Stimulated activated CD8-positive, alpha-beta memory T cell treated with anti-CD3 and anti-CD28 coated beads, Interleukin-2, amount 100 ng/mL, for 1 hour (primary cell): ENCODE measurements at places on chromosomes 13 and 19.

GRCh38 chr19:37468961-37469777 lies at the start of gene ZNF570:
ZNF570 (plus strand) TSS chr19:37469356; CDS start chr19:37470355, 999 bp downstream.
- DNase-seq, result peak; percentile 82

DNA sequence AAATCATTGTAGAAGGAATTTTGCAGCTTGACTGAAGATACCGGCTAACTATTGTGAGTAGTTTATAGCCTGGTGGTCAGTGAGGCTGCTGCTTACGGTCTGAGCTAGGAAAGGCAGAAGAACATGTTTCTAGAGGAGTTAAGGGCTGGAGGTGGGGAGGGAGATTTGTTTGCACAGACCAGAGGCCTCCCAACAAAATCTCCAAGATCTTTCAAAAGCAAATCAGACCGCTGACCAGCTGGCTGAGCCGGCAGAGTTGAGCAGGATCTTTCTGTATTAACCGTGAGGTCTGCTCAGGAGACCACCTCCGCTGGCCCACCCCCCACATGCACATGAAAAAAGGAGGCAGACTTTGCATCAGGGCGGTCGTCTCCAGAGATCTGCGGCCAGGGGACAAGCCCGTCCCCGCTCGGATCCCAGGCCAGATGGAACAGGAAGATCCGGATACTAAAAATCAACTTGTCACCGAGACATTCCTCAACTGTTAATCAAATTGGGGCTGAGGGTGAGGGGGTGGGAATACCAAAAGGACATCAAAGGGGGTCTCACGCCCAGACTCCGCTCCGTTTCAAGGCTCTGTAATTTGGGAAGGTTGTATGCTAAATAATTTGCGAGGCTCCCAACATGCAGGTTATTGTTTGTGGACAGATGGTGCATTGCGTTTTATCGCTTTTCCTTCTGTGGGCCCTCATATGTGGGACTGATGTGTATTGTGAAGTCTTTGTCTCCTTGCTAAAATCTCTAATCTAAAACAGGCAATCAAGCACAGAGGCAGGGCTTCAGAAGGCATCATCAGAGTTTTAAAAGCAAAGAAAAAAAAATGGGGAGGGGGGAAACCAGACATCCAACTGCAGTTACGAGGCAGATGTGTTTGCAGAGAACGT lies 319.0 kb downstream of the ZNF536 start:
- DNase-seq, result no peak

GRCh38 chr19:50836543-50837195 lies 3.3 kb upstream of the KLK15 start:
- DNase-seq, result no peak

DNA sequence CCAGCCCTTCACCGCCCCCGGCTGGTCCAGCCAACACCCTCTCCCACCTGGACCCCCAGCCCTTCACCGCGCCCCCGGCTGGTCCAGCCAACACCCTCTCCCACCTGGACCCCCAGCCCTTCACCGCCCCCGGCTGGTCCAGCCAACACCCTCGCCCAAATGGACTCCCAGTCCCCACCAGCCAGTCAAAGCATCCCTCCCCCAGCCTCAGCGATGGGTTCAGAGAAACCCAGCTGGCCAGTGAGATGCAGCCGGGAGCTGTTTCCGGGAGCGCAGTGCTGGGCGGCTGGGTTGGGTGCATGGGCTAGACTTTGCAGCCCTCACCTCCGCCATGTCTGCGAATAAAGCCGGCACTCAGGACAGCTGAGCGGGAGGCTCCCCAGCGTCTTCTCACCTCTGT lies 6.5 kb upstream of the CDC34 start:
- DNase-seq, result no peak

DNA sequence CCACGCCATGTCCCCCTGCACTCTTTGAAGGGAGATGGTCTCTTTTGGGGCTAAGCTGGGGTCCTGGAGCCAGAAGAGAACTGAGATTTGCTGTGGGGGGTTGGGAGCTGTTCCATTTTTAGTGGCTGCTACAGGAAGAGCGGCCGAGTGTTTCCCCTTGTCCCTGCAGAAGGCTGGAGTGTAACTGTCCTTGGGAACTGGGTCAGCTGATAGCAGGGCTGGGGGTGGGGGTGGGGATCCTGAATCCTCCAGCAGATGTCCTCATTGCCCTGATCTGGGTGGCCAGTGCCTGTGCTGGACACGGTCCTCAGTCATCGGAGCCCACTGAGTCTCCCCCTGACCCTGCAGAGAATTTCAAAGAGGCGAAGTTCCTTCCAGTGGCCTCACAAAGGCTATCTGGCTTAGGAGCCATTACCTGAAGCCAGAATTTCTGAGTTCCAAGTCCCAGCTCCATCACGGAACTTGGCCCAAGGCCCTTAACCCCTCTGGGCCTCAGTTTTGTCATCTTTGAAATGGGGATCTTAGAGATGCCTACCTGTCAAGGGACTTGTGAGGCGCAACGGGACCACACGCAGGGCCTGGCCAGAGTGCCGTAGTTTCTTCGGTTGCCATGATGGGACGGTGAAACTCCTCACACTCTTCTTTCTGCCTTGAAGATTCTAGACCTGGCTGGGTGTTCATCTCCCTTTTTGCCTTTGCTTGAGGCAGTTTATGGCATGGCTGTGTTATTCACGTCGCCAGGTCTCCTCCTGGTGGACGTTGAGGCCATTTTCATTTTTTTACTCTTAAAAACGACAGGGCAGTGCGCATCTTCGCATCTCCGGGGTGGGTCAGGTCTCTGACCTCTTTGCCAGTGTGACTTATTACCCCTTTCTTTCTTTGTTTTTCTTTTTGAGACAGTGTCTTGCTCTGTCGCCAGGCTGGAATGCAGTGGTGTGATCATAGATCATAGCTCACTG lies 51.9 kb downstream of the DNM2 start:
- DNase-seq, result no peak

DNA sequence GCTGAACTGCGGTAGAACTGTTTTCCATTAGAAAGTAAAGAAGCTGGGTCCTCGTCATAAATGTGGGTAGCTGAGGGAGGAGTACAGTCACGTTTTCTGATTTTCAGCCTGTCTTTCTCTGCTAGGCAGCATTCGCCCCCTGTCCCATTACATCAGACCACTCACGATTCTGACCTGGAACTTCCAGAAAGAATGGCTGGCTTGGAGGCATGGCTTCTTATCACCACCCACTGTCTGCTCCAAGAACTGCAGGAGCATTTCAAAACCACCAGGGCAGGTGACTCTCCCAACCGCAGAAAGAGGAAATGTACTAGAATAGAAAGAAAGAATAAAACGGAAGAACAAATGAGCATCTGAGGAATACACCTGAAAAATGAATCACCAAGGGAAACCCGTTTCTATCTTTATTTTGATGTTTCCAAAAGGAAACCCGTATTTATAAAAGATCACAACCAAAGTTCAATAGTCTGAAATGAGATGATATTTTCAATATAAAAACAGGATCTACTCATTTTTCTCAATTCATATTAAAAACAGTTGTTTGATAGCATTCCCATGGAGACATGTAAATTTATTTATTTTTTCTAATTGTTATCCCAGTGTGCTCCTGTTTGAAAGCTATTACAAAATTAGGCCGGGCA lies 22.1 kb upstream of the POMP start:
- DNase-seq, result no peak

DNA sequence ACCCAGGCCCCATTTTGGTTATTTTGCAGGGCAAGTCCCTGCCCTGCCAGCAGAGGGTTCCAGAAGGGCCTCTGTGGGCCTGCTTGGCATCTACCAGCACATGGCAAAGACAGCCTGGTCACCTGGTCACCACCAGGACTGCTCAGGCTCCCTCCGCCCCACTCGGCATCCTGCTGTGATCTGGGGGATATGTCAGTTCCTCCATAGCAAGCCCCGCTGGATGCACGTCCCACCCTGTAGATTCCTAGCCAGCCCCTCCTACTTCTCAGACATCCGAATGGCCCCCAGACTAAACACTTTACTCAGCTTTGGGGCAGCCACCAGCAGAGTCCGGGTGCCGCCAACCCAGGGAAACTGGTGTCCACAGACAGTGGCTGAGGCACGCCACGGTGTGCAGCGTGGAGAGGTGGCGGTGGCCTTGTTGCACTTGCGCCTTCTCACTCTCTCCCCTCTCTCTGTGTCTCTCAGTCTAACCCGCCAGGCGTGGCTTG lies 31.8 kb upstream of the USE1 start:
- DNase-seq, result no peak

GRCh38 chr19:43997631-43998290 lies 5.0 kb upstream of the ZNF230 start:
- DNase-seq, result no peak

GRCh38 chr13:112967686-112968379 lies 1.2 kb upstream of the MCF2L start:
- no peak for DNase-seq

DNA sequence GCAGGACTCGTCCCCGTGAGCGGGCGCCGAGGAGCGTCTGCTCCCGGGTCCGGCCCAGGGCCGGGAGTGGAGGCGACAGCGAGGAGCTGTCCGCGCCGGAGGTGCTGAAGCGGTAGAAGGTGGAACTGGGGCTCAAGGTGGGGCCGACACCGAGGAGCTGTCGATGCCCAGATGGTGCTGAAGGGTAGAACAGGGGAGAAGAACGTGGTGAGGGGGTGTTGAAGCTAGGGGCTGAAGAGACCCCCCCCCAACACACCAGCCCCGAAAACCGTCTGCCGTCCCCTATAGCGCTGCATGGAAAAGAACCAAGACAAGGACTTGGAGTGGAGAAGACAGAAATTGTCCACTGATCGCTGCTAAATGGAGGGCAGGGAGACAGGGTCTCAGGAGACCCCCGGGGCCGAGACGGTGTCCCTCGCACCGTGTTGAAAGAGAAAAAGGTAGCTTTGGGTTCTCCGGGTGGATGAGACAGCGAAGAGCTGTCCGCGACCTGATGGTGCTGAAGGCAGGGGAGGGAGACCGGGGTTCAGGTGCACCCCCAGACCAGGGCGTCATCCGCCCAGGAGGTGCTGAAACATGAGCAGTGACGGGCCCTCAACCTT lies 7.1 kb upstream of the PDE4C start:
- DNase-seq, result peak; percentile 10

DNA sequence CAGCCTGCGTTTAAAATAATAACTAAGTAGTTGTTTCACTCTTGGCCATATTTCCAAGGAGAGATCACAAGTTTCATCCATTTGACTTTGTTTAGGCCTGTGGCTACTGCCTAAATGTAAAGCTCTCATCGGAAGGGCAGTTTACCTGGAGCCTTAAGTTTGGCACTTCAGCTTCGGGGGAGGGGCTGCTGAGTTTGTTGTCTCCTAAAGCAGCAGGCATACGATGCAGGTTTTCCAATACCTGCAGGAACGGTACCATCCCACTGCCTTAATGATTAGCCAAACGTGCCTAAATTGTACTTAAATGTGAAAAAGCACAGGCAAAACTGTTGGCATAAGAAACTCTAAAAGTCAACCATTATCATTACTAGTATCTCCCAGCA lies 63.1 kb downstream of the CRYL1 start:
- DNase-seq, result no peak

- no peak for DNase-seq
These were observed 4.4 kb upstream of the TMEM272 start for GRCh38 chr13:51849145-51850101.

DNA sequence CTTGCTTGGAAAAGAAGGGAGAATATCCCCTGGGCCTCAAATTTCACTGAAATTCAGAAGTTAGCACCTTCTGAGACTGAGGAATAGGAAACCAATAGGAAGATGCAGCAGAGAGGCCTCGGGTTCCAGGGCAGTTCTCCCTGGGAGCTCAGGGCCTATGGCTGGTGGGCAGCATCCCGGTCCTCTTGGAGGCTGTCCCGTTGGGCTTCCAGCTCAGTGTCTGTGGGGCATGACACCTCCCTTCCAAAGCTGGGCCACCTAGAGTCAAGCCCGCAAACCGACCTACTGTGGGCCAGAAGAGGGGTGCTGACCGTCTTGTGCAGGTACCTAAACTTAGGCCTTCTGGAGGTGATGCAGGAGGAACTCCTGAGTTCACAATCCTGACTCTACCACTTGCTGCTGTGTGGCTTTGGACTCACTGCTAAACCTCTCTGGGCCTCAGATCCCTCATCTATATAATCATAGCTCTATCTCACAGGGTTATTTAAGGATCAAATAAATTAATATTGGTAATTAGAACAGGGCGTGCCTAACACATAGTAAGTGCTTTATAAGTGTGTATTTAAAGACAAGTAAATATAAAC lies 17.1 kb downstream of the SIAH3 start:
- DNase-seq, result no peak

DNA sequence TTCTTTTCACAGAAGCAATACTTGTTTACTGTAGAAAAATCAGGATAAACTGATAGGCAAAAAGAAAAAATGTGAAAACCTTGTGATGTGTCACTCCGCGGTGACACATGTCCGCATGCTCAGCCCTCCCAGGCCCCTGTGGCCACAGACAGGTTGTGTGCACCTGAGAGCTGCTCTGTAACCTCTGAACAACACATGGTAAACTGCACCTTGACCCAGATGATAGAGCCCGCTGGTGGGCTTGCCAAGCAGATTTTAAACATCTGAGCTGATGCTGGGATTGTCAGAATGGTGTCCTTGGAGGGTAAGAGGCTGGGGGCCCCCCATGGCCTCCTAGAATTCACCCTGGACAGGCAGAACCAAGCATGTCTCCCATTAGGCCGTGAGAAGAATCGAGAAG lies 33.8 kb downstream of the DHRS12 start:
- no peak for DNase-seq

DNA sequence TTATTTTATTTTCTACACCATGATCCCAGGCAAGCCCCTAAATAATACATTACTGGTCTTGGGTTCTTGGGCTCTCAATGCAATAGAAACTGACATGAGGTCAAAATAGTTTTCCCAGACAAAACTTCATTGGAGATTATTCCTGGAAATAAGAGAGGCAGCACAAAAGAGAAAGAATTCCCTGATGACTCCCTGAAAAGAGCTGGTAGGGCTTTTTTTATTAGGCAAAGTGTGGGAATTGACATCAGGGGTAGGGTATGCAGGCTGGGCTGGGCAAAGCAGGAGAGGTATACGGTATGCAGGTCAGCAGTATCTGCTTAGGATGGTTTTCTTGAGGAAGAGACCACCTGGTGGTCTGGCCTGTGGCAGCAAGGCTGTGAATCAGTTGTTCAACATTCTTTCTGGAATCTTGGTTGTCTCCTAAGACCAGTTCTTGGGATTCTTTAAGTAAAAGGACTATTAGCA lies 9.3 kb upstream of the IGFL3 start:
- DNase-seq, result no peak
